ENCODE measurements at places on chromosomes 13 and 19.

DNA sequence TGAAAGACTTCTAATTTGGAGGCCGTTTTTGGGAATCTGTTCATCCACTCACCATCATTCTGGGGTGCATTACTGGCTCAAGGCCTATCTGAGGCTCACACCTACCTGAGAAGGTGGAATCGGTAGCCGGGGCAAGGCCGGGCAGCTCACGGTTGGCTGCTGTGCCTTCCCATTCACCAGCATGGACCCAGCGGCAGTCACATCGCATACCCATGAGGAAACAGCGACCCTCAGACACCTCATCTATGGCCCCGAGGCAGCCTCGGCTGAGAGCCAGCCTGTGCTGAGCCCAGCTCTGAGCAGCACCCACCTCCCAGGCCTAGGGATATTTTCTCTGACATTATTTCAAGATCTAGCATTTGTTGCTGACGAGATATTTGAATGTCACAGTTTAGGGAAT lies 130.5 kb downstream of the ATP11A start:
- DNase-seq = no peak

DNA sequence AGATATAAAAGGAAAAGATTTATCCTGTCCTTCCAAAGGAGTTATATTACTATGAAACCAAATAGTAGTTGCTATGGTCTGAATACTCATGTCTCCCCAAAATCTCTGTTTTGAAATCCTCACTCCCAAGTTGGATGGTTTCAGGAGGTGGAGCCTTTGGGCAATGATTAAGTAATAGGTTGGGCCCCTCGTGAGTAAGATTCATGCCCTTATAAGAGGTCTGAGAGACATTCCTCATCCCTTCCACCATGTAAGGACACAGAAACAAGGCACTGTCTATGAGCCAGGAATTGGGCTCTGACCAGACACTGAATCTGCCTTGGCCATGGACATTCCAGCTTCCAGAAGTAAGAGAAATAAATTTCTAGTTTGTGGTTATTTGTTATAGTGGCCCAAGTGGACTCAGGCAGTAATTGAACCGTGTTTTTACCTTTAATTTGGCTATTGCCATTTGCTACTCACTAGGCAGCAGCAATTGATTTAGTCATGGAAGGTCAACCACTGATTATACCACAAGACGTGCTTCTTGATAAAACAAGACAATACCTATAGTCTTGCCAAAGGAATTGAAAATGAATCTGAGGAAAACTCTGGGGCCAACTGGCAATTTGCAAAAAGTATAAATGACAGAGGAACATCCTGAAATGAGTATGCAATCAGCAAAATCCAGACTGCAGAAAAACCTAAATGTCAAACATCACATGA lies 717.4 kb upstream of the SPRY2 start:
- no peak for DNase-seq

GRCh38 chr19:6875218-6875617 lies 12.2 kb upstream of the ADGRE1 start:
- DNase-seq = no peak

DNA sequence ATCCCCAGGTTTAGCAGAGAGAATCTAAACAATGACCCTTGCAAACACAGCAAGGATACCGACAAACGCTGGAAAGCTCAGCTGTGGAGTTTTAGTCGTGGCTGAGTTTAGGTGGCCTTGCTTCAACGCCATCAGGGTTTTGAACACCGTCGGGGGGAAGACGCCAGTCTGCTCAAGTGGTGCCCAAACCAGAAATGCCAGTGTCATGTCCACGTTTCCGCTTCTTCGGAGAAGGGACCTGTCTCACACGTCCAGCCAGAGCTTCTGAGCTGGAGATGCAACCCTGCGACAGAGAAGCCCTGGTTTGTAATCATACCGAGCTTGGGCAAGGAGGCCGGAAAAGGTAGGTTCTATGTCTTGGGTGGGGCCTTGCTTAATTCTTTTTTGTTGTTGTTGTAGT lies 42.6 kb upstream of the ATP11A start:
- DNase-seq = no peak

DNA sequence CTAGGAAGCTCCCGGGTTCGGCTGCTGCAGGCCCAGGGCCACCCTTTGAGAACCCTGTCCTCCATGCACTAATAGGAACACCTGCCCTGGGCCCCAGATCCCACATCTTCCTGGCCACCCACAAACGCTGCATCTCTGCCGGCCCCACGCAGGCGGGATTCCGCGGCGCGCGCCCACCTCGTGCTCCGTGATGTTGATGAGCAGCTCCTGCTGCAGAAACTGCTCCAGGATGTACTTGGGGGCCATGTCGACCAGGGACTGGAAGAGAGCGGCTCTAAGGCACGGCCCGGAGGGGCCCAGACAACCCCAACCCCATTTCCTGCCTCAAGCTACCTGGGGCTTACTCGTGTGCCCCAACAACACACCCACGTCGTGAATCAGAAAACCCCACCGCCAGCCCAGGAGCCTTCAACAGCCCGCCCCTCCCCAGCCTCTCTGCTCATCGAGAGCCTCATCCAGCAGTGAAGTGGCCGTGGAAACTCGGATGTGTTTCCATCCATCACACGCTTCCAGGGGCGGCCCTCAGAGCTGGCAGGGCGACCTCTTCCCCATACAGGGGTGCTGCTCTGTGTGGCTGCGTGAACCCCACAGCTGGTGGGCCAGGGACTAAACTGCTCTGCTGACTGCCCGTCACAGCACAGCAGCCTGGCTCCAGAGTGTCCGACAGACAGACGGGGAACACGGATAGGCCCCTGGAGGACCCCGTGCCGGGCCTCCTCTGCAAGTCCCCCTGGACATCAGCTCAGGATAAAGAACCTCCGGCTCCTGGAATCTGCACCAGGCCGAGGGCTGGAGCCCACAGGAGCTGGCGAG lies 4.2 kb downstream of the POLR2E start:
- no peak for DNase-seq

- DNase-seq = no peak
Observed at GRCh38 chr13:87302931-87303330, 368.2 kb upstream of the SLITRK5 start.

DNA sequence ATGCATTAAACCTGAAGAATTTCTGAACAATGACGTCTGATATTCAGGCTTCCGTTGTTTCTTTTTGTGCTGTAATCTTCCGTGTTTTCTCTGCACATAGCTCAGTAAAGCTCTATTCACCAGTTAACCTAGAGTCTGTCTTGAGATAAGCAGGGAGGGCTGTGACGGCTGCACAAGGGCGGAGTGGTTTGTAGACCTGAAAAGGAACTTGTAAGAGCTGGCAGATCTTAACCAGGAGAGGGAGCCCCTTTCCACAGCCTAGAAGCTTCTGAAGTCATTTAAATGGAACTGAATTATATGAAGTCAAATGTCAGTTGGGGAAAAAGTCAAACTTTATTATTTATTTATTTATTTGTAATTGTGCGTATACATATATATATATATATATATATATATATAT lies 27.5 kb downstream of the DPRX start:
- no peak for DNase-seq

DNA sequence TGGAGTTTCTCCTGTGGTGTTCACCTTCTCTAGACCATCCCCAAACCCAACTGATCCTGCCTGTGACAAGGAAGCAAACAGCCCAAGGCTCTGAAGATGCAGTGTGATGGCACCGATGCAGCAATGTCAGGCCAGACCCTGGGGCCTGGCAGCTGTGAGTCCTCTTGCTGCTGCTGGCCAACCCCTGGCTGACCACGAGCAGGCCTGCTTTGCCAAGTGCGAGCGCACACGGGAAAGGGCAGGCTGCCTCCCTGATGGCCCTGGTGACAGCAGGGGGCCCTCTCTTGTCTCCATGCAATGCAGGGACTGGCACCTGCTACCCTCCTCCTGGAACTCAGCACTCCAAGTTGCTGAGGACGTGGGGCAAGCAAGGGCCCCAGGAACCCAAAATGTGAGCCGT lies 5.4 kb upstream of the VSTM2B start:
- DNase-seq = no peak

DNA sequence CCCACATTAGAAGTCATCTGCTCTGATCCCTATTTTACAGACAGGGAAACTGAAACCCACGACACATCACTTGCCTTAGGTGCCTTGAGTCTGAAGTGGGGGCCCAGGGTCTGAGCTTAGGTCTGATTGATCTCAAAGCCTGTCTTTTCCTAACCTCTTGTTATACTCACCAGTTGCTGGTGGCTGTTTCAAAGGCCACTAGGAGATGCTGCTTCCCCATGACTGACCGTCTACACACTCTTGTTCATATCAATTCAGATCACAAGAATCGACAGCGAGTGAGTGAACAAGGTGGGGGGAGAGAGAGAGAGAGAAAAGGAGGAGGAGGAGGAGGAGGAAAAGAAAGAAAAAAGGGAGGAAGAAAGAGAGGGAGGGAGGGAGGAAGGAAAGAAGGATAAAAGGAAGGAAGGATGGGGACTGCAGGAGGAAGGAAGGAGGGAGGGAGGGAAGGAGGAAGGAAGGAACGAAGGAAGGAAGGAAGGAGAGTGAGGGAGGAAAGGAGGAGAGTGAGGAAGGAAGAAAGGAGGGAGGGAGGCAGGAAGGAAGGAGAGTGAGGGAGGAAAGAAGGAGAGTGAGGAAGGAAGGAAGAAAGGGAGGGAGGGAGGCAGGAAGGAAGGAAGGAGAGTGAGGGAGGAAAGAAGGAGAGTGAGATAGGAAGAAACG lies 3.3 kb downstream of the OR10H1 start:
- no peak for DNase-seq

DNA sequence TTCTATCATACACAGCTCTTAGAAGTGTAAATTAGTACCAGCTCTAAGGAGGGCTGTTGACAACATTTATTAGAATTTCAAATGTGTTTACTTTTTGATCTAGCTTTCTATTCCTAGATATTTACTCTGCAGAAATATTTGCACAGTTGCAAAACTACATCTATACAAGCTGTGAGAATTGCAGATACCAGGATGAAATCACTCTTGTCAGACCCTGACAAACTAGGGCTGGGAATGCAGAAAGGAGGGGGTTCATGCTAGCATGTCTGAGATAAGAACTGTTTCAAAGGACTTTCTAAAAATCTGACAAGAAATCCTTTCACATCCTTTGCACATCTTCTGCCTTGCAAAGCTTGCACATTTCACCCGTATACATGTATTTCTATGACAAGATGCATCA lies 11.8 kb upstream of the PABPC3 start:
- DNase-seq = no peak

DNA sequence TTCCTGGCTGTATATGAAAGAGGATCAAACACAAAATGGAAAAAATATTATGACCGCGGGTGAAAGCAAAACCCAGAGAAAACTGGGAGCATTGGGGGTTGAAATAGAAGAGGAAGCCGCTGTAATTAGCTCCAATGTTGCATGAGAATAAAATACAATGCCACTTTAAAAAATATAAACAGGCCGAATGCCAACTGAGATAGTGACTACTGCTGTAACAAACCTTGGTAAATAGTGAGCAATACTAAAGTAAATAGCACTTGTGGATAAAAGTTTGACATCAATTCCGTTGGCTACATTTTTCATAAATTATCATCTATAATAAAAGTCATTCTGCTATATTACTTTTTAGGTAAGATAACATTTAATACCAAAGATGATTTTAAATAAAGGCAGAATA lies 395.8 kb upstream of the MIR17HG start:
- no peak for DNase-seq

DNA sequence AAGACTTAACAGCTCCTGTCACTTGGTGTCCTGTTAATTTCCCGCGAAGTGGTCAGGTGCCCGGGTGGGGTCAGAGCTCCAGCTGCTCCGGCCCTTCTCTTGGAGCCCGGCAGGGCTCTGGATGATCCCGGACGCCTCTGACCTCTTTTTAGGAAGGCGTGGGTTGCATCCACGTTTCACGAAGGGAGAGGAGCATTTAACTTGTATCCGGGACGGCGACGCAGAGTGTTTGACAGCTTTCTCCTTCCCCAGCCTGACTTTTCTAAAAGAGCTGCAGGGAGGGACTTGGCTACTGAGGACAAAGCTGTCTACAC lies 656 bp downstream of the ZNF155 start:
- no peak for DNase-seq

- DNase-seq = no peak
Observed at GRCh38 chr13:37136187-37136586, 30.7 kb upstream of the CSNK1A1L start.

DNA sequence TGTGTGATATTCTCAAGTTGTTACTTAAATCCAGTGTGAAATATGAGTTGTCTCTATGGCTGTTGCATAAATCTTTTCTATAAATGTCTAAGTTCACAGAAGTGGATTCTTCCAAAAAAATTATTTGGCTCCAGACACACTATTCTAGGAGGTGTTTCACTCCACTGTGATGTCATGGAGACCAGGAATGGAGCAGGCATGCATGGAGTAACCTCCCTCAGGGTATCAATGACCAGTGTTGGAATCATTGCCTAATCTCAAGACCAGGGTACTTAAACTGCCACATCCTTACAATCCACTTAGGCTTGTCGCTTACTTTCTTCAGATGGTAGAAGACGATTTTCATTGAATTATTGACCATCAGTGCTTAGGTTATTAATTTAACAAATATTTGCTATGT lies 55.4 kb downstream of the LRRC63 start:
- DNase-seq = no peak

GRCh38 chr13:40586886-40587565 lies 79.4 kb downstream of the FOXO1 start:
- DNase-seq = no peak

- no peak for DNase-seq
Observed at GRCh38 chr19:13952931-13953531, 722 bp downstream of the DCAF15 start.

DNA sequence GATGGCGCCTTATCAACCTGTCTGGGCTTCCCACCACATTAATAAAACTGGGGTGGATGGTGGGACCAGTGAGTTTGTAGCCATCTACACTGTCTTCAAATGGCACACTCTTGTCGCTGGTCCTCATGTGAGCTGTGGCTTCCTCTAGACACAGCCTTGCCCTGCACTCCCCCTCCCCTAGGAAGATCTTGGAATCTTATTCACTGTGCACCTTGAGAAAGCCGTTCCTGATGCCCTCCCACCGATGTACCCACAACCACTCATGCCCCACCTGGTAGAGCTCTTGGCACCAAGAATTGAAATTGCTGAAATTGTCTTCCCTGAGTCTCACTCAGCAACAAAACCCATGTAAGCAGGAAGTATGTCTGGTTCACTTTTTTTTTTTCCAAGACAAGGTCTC lies 146.0 kb downstream of the PTPRS start:
- no peak for DNase-seq

GRCh38 chr13:71634182-71634581 lies 232.8 kb downstream of the DACH1 start:
- DNase-seq = no peak

- DNase-seq = no peak
Observed at GRCh38 chr13:20177049-20177831, 15.5 kb downstream of the GJB2 start.

DNA sequence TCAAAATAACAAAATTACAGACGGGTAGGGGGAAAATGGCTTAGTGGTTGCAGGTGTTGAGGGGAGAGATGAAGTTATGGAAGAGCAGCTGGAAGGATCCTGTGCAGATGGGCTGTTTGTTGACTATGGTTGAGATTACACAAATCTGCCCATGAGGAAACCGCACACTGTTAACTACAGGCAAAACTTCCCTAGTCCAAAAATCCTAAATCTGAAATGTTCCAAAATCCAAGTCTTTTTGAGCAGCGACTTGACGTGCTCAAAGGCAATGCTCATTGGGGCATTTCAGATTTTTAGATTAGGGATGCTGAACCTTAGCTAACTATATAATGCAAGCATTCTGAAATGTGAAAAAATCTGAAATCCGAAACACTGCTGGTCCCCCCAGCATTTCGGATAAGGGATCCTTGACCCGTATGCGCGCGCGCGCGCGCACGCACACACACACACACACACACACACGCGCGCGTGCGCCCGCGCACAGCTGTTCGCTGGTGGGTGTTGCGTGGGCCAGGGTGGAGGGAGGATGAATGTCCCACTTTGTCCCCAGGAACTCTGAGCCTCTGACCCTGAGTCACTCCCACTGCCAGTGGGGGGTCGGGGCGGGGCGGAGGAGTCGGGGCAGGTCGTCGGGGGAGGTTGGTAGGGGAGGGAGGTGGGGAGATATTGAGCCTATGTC lies 6.8 kb downstream of the F2RL3 start:
- no peak for DNase-seq

Data from NT2/D1 (cell line).